ENCODE measurements at places on chromosomes 12 and 14. TPM values are rescaled to one million over a fixed set of nuclear protein-coding genes. Genes with fewer than 3 reads are reported as not detected.

Gene CLEC2A
- not detected for total RNA-seq

Gene SIX4
- 0.96 TPM for total RNA-seq

Gene LGR5
- not detected for total RNA-seq

Gene ALDH2
- 0.25 TPM for total RNA-seq

DNA sequence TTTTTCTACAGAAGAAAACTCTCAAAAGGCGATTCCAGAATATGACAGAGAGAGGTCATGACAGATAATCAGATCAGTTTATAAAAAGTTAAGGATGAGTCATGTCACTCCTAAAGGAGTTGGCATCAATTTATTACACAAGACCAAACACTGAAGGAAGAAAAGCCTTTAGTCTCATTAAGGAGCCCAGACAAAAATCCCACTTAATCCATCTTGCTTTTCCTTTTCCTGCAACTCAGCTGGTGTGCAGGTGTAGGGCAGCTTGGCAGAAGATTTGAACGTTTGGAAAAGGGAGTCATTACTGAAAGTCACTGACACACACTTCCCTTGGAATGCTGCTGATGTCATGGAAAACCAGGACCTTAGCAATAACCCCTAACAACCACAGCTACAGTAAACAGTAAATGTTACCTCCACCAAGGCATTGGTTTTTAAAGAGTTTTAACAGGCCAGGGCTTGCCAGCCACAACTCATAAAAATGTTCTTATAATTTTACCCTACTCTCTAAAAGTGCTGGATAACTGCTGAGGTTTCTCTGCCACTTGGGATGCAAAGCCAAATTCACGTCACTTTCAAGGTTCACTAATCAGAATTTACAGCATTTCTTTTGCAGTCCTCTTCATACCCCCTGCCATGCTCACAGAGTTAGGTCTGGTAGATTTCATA, 320.6 kb downstream of the RAD51B start:
- no peak for DNase-seq

Gene EML1
- not detected for total RNA-seq

Gene PPP4R4
- 4.9 TPM for total RNA-seq

DNA sequence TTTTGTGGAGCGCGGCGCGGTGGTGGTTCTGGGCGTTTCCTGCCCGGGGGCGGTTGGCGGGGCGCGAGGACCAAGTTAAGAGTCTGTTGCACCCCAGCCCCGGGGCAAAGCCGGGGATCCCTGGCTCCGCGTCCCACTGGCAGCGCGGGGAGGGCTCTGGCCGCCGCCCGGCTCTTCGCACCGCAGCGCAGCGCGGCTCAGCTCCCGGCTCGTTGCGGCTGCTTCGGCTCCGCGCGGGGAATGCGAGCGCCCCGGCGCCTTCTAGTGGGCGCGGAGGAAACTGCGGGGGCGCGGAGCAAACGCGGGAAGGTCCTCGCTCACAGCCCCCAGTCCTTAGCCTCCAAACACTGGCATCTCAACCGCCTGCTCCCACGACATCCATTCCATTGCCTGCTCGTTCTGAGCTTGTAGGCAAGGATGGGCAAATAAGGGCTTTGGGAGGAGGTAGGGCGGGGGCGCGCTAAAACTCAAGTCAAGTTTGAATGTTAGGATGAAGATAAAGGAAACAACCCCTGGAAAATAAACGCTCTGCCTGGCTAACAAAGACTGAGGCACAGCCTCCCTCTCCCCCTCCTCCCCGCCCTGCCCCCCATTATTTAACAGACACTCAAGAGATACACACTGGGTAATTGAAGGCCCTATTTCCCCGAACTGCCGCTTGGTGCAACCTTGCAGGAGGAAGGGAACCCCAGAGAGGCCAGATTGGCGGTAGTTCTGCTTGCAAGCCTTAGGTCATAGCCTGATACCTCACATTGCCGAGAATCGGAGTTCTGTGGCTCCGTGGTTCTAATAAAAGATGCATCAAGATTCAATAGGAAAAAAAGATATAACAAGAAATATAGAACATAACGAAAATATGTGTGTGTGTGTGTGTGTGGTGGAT, at the start of gene B4GALNT1:
TSS of gene B4GALNT1 (minus strand) at position 244 of the 883 bp plus-strand sequence. CDS start 1,069 bp downstream, outside the sequence.
- DNase-seq = peak; percentile 71

Gene NANOG
- total RNA-seq = not detected

- DNase-seq = no peak
Measured at GRCh38 chr12:94762943-94763342, 112.6 kb upstream of the TMCC3 start.

DNA sequence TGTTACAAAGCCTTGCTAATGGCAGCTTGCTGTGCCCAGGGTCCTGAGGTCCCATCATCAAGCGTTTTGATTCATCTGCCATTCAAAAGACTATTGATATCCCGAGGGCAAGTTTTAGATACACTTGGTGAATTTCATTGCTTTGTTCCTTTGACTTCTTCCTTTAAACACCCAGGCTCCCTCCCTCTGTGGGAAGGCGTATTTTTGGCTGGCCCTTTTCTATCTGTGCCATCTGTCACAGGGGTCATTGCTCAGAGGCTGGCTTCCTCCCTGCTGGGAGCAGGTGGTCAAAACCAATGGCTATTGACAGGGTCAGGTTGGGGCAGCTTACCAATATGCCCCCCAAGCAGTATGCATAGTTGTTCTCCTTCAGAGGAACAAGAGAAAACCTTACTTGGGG, 40.0 kb downstream of the SCN8A start:
- DNase-seq = no peak

Gene RD3L
- not detected for total RNA-seq

- peak; percentile 80 for DNase-seq
Measured at GRCh38 chr12:121579981-121580868, 598 bp downstream of the KDM2B start.

GRCh38 chr12:125053821-125054220, 11.4 kb upstream of the AACS start:
- no peak for DNase-seq

Gene AQP6
- not detected for total RNA-seq

- DNase-seq = no peak
Measured at GRCh38 chr12:2145433-2145998, 92.7 kb downstream of the CACNA1C start.

- no peak for DNase-seq
Measured at GRCh38 chr12:24997970-24998582, 49.2 kb upstream of the BCAT1 start.

DNA sequence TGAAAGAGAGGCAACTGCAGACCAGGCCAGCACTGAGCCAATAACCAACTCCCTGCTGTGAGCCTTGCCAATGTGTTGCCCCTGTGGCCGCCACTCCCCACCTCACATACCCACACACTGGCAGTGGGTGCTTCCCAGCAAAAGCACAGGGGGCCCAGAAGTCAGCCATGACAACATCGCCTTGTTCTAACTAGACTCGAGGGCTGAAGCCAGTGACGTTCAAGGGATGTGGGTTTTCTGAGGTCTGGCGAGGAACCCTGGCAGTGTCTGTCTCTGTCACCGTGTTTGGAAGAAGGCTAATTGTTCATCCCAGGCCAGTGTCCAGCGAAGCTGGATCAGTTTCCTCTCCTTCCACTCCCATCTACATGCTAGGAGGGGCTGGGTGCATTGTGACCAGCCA, 311.8 kb upstream of the AMIGO2 start:
- peak; percentile 78 for DNase-seq

DNA sequence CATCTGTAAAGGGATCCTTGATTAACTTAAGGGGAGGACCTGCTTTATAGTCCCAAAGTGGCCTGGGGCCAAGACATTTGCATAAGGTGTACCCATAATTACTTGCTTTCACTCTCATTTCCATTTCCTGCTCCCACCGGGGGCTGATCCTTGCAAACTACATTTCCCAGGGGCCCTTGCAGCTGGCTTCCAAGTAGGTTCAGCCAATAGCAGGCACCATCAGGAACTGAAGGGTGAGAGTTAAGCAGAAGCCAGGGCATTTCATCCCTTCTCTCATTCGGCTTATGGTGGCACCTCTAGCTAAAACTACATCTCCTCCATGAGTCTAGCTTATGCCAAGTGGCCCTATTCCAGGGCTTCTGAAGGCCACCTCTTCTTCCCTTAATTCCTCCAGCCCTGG, 88.8 kb downstream of the CCDC60 start:
- no peak for DNase-seq

DNA sequence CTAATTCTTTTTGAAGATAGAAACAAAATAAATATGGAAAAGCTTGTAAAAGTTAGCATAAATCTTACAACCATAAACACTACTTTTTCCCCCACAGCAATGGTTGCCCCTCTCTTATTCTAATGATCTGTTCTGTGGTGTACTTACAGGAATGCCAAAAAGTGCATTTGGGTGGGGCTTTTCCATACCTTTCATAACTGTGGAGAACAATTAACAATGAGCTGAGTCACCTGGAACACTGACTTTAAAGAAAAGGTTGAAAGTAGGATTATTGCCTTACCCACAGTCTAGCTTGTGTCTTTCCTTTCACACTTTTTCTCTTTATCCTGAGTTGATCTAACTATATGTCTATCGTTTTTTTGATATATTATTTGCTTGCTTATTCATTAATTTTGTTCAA, 86.9 kb downstream of the TPH2 start:
- no peak for DNase-seq

DNA sequence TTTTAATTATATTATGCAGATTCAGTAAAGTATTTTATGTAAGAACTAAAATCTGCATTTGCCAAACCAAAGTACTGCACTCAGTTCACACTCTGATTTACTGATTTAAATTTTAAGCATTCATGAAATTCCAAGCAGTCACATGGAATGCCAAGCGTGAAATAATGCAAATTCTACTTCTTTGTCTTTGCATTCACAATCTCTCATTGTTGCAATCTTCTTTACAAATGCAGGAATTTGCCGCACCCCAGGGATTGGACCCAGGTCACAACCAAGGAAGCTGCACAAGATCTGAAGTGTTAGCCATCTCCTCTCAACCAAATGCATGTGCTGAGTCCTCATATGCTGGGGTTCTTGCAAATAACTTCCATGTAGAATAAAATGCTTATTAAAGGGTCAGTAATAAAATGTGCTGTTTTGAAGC, 71.9 kb downstream of the TUNAR start:
- no peak for DNase-seq

DNA sequence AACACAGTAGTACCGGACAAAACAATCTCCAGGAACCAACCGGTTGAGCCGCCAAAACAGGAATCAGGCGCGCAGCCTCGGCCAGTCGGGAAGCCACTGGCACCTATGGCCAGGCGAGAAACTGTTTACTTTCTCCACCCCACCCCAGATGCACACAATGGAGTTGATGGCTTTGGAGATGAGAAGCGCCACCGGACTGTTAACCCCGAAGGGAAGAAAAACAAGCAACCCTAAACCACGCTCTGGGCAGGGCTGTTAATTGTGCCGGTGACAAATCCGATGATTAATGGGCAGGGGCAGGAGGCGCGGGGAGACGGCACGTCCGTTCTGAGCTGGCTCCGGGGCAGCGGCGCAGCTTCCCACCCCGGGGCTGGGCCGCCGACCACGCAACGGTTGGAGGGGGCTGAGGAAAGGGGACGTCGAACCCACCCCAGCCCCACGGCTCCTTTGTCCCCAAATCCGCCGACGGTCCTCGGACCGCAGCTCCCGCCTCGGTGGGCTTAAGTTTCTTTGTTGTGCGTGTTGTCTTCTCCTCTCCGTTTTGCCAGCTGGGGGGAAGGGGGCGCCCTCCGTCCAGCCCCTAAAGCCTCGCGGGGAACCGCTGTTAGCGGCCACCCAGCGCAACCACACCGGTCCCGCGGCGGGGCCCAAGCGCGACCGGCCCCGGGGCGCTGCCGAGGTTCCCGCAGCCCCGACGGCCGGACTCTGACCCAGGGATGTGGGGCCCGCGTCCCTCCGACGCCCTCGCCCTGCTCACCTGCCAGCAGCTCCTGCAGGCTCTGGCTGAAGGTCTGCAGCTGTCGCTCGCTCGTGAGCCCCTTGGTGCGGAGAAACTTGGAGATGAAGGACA, 790 bp downstream of the BTG1 start:
- peak; percentile 67 for DNase-seq

Data from activated CD4-positive, alpha-beta memory T cell treated with anti-CD3 and anti-CD28 coated beads, Interleukin-2, amount 10 ng/mL, durations not matched to agents 7 days and 5 days (primary cell).